ENCODE measurements at places on chromosomes 4 and X. TPM values are rescaled to one million over a fixed set of nuclear protein-coding genes. Genes with fewer than 3 reads are reported as not detected.

- peaks cover 7% of the 10 kb centered on the region for H3K36me3 ChIP-seq
- no peaks in the 10 kb centered on the region for H3K27me3 ChIP-seq
Measured at GRCh38 chr4:107719207-107719921, 670 bp downstream of the PAPSS1 start.

- H3K27ac ChIP-seq, result no peak overlapping the region
- peaks cover 6% of the 10 kb centered on the region for H3K4me1 ChIP-seq
- no peaks in the 10 kb centered on the region for H3K36me3 ChIP-seq
- DNase-seq, result no peak
Measured at GRCh38 chr4:158535130-158535614, 13.5 kb downstream of the RXFP1 start.

Gene DAPP1
- not detected for total RNA-seq

GRCh38 chr4:181278941-181279340 lies 964.3 kb upstream of the TENM3 start:
- no peaks in the 10 kb centered on the region for H3K27me3 ChIP-seq
- DNase-seq, result no peak
- no peak overlapping the region for H3K27ac ChIP-seq
- no peak overlapping the region for H3K4me3 ChIP-seq
- no peaks in the 10 kb centered on the region for H3K4me1 ChIP-seq

Gene CAPN6
- total RNA-seq, result 0.05 TPM

Gene EFHC2
- total RNA-seq, result not detected

GRCh38 chr4:136281307-136281706 lies 1251.0 kb downstream of the PCDH18 start:
- no peak overlapping the region for H3K27ac ChIP-seq
- H3K4me1 ChIP-seq, result no peaks in the 10 kb centered on the region
- no peaks in the 10 kb centered on the region for H3K27me3 ChIP-seq
- no peaks in the 10 kb centered on the region for H3K36me3 ChIP-seq
- no peak overlapping the region for H3K4me3 ChIP-seq

DNA sequence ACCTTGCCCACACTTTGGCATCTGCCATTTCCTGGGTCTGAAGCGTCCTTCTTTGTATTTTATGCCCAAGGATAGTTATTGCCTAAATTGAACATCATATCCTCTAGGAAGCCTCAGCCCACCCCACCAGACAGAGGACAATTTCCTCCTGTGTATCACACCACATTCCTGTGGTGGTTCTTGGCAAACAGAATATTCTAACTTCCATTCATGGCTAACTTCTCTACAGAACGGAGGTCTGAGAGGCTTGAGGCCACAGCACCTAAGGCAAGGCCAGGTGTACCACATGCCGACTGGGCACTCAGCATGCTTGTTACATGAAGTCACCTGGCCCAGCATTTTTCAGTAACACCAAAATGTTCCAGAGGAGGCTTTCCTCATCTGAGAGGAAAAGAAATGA lies 42.4 kb downstream of the CD99L2 start:
- H3K4me3 ChIP-seq, result no peak overlapping the region
- no peak for DNase-seq

DNA sequence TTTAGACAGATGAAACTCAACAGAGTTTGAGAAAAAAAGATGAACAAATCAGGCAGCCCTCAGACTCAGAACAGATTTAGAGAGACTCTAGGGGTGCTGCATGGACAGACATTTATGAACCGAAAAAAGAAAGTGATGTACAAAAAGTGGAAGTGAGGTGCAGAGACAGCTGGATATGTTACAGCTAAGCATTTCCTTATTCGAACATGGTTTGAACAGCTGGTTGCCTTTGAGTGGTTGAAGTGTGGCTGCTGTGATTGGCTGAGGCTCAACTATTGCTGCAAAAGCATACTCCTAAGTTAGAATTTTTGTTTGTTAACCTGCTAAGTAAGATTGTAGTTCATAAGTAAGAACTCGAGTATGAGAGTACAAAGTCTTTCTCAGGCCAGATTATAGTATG lies 331.5 kb upstream of the PABPC4L start:
- H3K4me1 ChIP-seq, result no peaks in the 10 kb centered on the region
- H3K36me3 ChIP-seq, result no peaks in the 10 kb centered on the region
- DNase-seq, result no peak
- no peak overlapping the region for H3K27ac ChIP-seq
- H3K27me3 ChIP-seq, result no peaks in the 10 kb centered on the region

- peaks cover 18% of the 10 kb centered on the region for H3K4me1 ChIP-seq
- peak overlapping the region; percentile 68 for H3K4me3 ChIP-seq
- DNase-seq, result no peak
- H3K36me3 ChIP-seq, result peaks cover 38% of the 10 kb centered on the region
- H3K27ac ChIP-seq, result peak overlapping the region; percentile 32
- H3K27me3 ChIP-seq, result no peaks in the 10 kb centered on the region
Measured at GRCh38 chr4:1720163-1720983, 750 bp downstream of the TMEM129 start.

Gene PDE5A
- total RNA-seq, result 45.0 TPM

- no peak for DNase-seq
- no peaks in the 10 kb centered on the region for H3K36me3 ChIP-seq
- no peak overlapping the region for H3K27ac ChIP-seq
- peaks cover 11% of the 10 kb centered on the region for H3K4me1 ChIP-seq
Measured at GRCh38 chrX:136190038-136190713, 42.8 kb downstream of the FHL1 start.

Gene RIPPLY1
- not detected for total RNA-seq

DNA sequence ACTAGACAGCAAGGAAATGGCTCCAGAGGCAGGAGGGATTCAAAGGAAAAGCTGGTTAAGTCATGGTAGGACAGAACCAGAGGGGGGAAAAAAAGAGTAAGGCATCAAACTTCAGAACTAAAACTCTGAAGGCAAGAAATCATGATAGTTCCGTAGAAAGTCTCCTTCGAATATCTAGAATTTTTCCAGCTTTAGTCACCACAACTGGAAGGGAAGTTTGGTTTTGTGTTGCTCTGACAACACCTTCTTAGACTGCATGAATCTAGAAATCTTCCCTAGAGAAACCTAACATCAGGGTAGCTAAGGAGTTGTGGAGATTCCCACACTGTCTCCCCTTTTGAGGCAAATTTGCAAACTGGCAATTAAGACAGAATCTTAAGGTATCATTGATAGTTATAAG lies 33.7 kb downstream of the AMMECR1 start:
- DNase-seq, result no peak
- H3K4me3 ChIP-seq, result no peak overlapping the region
- peak overlapping the region; percentile 95 for H3K27ac ChIP-seq
- H3K36me3 ChIP-seq, result no peaks in the 10 kb centered on the region

GRCh38 chrX:3263681-3264126 lies 82.7 kb downstream of the MXRA5 start:
- no peaks in the 10 kb centered on the region for H3K36me3 ChIP-seq
- peaks cover 25% of the 10 kb centered on the region for H3K4me1 ChIP-seq
- peak overlapping the region; percentile 59 for H3K27ac ChIP-seq
- peak; percentile 12 for DNase-seq
- no peak overlapping the region for H3K4me3 ChIP-seq

DNA sequence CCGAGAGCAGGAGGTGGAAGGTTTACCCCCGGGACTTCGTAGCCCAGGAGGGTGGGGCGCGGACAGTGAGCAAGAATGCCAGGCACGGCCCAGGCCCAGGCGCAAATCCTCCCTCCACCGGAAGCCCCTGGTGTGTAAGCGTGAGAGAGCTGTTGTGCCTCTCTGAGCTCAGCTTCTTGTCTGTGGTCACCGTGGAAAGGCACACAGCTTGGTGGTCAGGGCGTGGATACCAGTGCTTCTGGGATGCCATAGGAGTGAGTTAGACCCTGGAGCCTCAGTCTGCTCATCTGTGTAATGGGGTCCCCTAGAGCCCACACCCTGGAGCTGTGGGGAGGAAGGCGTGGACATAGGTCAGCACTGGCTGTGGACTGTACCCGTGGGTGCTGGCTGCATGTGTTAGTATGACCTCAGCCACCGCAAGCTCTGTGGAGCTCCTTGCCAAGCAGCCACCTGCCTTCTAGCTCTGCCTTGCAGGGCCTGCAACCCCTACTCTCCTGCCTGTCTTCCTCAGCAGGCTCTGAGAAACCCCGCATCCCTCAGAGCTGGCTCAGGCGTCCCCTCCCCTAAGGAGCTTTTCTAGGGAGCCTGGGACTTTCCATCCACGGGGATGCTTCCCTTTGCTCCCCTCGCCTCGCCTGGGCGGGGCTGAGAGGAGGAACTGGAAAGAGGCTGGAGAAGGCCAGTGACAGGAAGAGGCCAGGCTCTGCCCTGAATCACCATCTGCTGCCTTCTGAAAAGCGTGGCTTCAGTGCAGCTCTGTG lies 28.0 kb upstream of the AFAP1 start:
- H3K4me1 ChIP-seq, result peaks cover 45% of the 10 kb centered on the region
- no peaks in the 10 kb centered on the region for H3K36me3 ChIP-seq
- H3K4me3 ChIP-seq, result no peak overlapping the region
- no peaks in the 10 kb centered on the region for H3K27me3 ChIP-seq
- no peak for DNase-seq
- no peak overlapping the region for H3K27ac ChIP-seq

Gene PFKFB1
- total RNA-seq, result not detected

All from SJSA1 (cell line).